Pancreas (tissue), 10 donors: ENCODE measurements at places on chromosomes 16 and 17. TPM values are rescaled to one million over a fixed set of nuclear protein-coding genes. Genes with fewer than 3 reads are reported as not detected.
A peak's percentile ranks its signal among the peaks of the same experiment; 100 is the strongest.

DNA sequence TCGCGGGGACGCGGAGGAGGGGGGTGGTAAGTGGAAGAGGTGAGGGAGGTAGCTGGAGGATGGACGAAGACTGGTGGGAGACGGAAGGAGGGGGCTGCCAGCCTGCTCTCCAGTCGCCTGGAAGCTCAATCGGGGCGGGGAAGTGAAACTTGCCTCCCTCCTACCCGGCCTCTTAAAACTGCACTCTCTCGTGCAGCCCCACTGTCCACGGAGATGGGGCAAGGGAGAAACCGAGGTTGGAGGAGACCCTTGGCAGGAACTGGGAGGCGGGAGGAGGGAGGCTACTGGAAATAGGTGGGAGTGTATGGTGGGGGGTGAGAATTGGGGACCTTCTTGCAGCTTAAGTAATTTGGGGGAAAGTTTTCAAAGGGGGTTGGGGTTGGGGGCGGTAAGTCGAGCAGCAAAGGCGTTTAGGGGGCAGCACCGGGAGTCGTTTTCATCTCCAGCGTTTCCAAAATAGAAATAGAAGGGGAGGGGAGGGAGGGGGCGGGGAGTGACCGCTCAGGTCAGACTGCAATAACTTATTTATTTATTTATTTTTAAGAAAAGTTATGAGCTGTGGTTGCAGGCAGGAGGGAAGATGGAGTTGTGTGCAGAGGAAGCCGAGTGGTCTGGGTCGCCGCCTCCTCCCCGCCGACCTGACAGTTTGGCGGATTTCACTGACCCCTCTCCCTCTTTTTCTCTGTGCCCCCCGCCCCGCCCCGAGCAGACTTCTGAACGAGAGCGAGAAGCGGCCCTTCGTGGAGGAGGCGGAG lies 1.4 kb downstream of the SOX9 start:
- DNase-seq, result no peak

- DNase-seq, result no peak
Measured at GRCh38 chr17:55432358-55433028, 10.9 kb upstream of the MMD start.

DNA sequence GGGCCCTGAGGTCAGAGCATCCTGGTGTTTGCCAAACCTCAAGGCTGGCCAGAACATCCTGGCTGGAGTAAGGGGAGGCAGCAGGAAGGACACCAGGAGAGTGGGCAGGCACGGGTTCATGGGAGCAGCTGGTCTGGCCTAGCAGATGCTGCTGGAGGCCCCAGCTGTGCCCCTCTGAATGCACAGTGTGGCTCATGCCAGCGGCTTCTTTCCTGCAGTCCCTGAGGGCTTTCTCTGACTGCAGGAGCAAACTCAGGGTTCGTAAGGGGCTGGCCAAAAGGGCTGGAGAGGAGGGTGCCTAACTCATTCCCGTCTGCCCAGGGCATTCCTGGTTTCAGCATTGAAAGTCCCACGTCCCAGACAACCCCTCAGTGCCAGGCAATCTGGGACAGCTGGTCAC lies 78.7 kb downstream of the ZDHHC7 start:
- DNase-seq, result no peak

DNA sequence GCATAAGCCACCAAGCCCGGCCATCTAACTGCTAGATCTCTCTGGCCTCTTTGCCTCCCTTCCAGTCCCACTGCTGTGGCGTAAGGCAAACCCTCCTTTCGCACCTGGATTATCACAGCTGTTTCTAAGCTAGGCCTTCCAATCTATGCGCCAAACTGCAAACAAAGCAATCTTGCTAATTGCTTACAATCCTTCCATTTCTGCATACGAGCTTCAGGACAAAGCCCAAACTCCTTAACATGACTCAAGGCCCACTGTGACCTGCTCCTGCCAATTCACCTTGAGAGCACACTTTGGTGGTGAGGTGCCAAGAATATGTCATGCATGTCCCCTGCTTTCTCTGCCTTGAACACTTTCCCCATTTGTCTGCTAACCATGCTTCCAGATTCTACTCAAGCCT lies 6.0 kb upstream of the ARL5C start:
- peak; percentile 62 for DNase-seq

Gene IL21R
- polyA plus RNA-seq, result 0.08 TPM
